ENCODE measurements at places on chromosomes 13 and 19.
A peak's percentile ranks its signal among the peaks of the same experiment; 100 is the strongest.

- no peak for DNase-seq
These were observed 70.6 kb downstream of the HSPH1 start for GRCh38 chr13:31090961-31091624.

- no peak for DNase-seq
These were observed 169.7 kb downstream of the KLF5 start for GRCh38 chr13:73228546-73228945.

DNA sequence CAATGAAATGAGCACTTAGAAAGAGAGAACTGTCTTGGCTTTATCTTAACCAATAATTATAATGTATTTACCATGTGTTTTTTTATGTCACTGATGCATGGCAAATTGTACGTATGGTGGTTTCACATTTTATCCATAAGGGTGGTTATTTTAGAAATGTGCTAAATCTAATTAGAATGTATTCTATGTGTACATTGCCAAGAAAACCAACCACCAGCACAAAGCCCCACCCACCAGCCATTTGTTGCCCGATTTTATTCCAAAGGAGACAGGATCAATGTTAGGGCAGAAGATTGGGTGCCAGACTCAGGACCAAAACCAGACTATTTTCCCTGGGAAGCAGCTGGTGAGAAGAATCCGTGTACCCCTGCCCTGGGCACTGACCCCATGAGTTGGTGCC, 63.0 kb upstream of the SOX1 start:
- DNase-seq, result no peak

GRCh38 chr19:16814526-16815100, 14.6 kb upstream of the SIN3B start:
- DNase-seq, result no peak

GRCh38 chr19:45110851-45111266, 17.9 kb downstream of the PPP1R37 start:
- DNase-seq, result no peak

DNA sequence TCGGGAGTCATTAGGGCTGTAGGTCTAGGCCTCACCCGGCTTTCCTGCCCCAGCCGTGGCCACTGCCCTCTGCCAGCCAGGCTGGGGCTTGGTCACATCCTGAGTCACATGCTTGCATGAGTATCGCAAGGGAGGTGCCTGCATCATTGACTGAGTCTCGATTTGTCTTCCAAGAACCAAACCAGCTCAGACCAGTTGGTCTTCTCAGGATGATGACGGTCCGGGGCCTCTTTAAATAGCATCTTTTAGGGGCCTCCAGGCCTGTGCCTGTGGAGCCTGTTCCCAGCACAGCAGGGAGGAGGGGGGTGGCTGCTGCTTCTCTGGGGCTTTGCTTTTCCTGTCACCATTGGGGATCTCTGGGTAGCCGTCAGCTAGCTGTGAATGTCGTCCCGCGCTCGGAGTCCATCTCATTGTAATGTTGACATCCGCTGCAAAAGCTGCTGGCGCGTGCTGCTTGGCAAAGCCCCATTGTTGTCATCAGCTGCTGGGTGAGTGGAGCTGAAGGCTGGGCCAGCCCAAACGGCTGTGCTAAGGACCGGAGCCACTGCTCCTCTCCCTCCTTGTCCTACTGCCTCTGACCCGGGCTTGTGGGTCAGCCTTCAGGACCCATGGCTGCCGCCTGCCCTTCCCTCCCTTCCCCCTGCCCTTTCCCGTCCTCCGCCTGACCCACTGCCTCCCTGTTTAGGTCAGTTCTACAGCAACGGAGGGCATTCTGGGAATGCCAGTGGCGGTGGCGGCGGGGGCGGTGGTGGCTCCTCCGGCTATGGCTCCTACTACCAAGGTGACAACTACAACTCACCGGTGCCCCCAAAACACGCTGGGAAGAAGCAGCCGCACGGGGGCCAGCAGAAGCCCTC, 14.3 kb upstream of the QTRT1 start:
- no peak for DNase-seq

DNA sequence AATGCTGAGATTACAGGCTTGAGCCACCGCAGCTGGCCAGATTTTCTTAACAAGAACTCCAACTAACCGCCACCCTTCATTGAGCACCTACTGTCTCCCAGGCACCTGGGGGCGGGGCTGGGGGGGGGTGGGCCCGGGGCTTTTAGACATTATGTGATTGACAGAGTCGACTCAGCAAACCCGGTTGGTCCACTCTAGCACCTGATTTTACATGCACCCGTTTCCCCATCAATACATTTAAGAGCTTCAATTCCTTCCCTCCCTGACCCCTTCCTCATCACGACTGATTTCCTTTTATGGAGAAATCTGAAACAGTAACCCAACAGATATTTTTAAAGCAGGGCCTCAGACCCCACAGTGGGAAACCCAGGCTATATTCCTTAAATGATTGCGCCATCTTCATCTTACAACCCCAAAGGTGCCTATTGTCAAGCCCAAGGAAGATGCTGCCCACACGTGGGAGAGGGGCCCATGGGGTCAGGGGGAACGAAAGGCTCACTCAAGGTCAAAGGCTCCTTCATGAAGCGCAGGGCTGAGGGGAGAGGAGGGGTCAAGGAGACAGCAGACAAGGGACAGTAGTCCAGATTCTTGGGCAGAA, 1.8 kb downstream of the INSR start:
- no peak for DNase-seq

DNA sequence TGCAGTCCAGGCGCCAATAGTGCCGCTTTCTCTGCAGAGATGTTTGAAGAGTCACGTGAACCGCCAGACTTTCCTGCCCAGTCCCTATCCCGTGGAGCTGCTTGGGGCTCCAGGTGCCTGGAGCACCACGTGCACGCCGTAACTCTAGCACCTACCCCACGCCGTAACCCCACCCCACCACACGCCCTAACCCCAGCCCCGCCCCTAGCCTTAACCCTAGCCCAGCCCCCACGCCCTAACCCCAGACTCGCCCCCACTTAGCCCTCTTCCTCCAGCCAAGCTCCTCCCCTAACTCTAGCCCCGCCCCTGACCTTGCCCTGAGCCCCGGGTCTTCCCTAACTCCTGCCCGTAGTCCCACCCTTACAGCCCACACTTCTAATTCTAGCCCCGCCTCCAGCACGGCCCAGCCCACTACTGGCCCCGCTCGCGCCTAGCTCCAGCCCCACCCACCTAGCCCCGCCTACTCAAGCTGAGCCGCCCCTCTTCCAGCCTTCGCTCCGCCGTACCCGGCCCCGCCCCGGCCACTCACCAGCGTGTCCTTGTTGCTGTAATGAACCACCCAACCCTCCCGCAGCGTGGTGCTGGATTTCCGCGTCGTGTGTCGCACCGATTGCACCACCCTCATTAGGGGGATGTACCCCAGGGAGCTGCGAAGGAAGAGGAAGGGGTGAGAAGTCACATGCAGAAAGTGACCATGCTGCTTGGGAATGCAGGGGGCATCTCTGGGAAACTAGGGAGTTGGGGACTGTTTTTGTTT, 19.5 kb downstream of the PRKD2 start:
- peak; percentile 94 for DNase-seq

GRCh38 chr19:20503476-20503875, 62.1 kb downstream of the ZNF737 start:
- no peak for DNase-seq

- DNase-seq, result peak; percentile 87
These were observed 254.2 kb downstream of the ITGBL1 start for GRCh38 chr13:101706651-101707050.

DNA sequence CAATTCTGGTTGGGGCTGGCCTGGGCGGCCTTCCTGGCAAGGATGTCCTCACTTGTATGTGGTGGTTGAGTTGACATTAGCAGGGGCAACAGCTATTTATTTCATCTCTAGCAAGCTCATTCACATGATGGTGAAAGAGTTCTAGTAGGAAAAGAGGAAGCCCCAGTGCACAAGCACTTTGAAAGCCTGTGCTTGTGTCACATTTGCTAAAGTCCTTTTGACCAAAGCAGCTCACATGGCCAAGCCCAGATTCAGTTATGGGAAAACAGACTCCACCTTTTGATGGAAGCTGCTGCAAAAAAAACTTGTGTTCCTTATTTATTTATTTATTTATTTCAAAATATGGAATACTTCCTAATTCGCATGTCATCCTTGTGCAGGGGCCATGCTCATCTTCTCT, 17.2 kb downstream of the GTF2F2 start:
- no peak for DNase-seq

DNA sequence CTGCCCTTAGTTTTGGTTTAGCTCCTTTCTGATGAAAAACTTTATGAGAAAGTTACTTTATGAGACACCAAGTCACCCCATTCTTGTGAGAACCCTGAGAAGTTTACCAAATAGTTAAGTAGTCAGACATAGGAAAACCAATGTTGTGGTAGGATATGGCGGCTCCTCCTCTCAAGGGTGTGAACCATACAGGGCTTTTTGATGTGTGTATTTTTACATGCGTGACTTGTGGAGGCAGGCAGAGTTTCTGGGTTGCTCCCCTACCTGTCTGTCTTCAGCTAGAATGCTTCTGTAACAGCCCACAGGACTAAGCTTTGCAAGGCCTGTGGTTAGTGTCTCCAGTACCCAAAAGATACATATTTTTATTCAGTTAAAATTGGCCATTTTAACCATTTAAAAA, 18.3 kb downstream of the UBAC2 start:
- no peak for DNase-seq

DNA sequence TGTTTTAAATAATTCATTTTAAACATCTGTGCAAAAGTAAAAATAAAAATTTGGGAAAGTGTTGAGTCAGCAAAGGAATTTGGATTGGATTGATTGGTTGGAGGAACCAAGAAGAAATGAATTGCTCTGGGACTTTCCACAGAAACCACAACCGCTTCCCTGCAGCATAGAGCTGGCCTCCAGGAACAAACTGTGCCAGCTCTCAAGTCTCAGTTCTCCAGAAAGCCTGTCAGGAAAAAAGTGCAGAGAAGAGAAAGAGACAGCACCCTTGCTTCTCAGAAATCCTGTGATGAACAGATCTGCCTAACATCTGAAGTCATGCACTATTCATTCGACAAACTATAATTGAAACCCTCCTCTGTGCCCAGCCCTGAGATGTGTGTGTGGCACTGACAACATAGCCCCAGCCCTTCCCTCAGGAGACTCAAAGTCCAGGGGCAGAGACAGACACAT, 14.8 kb downstream of the LYPD3 start:
- peak; percentile 74 for DNase-seq

All from GM03348 (cell line).